ENCODE measurements at places on chromosomes 5 and 9.

GRCh38 chr5:102867992-102868662, 113.0 kb downstream of the PAM start:
- peak; percentile 21 for DNase-seq

- no peak for DNase-seq
Measured at GRCh38 chr5:22295832-22296231, 557.3 kb downstream of the CDH12 start.

DNA sequence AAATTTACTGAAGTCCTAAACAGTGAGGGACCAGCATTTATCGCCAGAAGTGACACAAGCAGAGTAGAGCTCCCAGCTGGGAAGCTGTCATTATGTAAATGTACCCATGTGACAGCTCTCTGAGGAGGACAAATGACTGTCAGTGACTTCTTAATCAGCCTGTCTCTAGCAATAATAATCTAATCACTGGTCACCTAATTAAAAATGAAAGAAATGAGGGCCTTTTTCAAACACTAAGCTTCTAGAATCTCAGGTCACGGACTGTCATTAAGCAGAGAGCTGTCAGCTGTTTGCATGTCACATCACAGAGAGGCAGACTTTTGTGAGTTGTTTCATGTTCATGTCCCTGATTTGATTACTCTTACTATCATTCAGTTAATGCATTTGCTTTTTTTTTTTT, 77.9 kb upstream of the FBXL17 start:
- DNase-seq: no peak

- no peak for DNase-seq
Measured at GRCh38 chr5:43304525-43304924, 8.7 kb downstream of the HMGCS1 start.

Measured in small intestine (tissue), 16 donors.